ENCODE measurements at places on chromosomes 12 and 14. TPM values are rescaled to one million over a fixed set of nuclear protein-coding genes. Genes with fewer than 3 reads are reported as not detected.

- DNase-seq: no peak
Observed at GRCh38 chr14:35459776-35460175, 55.2 kb upstream of the NFKBIA start.

DNA sequence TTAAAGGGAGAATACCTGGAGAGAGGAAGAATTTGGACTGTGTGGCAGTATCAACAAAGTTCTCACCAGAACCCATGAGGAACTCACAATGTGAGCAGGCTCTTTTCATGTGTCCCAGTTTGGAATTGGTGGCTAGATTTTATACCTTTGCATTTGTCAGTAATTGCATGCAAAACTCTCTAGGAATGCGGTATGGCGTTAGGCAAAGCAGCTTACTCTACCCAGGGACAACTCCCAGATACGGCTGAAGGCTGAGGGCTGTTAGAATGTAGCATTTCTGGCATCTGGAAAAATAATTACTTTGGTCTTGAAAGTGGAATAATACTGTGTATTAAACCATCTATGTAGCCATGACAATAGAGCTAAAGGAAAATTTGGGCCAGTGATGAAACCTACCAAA is 635.5 kb downstream of the SLC16A7 start:
- no peak for DNase-seq

GRCh38 chr12:120680165-120680738 is 6.7 kb upstream of the MLEC start:
- no peak for DNase-seq

GRCh38 chr12:95336387-95337067 is 118.9 kb downstream of the VEZT start:
- DNase-seq: peak; percentile 85

GRCh38 chr12:21551841-21552465 is 25.9 kb downstream of the SPX start:
- no peak for DNase-seq

GRCh38 chr12:119090865-119091264 is 87.9 kb upstream of the HSPB8 start:
- no peak for DNase-seq

- no peak for DNase-seq
Observed at GRCh38 chr14:79057333-79057732, 887.2 kb downstream of the NRXN3 start.

DNA sequence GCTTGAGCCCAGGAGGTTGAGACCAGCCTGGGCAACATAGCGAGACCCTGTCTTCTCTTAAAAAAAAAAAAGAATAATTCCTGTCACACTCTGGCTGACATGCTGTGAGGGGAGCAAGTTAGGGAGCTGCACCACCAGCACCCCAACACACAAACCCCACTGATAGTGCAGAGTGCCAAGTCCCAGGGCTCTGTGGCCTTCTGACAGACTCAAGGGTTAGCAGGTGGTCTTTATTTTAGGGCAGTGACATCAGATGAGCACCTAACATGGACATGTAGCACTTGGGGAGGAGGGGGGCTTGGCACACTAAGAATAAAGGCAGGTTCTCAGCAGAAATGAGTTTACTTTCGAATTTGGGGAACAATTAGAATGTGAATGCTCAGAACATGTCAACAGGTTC is 6.8 kb downstream of the USP5 start:
- DNase-seq: no peak

GRCh38 chr12:69412655-69413054 is 53.1 kb downstream of the YEATS4 start:
- DNase-seq: no peak

ASCL4 gene
- not detected for total RNA-seq

IL31 gene
- total RNA-seq: not detected

PHETA1 gene
- 20.8 TPM for total RNA-seq

PSMC1 gene
- total RNA-seq: 163 TPM

HSPB8 gene
- 56.6 TPM for total RNA-seq

TMED8 gene
- total RNA-seq: 28.2 TPM

OVCH1 gene
- total RNA-seq: 3.0 TPM

Measured in thyroid gland (tissue), 4 donors.